ENCODE measurements at places on chromosomes 2 and 18.

DNA sequence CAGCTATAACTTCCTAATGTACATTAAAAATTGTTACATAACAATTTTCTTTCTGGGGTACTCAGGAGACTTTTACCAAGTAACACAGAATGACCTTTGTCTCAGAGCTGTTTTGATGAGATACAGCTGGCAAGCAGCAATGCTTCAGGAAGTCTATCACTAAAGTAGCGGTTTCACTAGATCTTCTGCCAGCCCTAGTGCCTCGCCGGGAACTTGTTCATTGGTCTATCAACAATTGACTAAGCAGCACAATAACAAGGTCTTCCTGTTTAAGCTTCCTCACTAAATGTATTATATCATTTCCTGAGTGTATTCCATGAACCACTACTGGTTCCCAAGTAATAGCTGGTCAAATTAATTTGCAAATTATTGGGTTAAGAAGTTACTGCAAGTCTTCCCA lies 69.2 kb downstream of the TRIP12 start:
- H3K27me3 ChIP-seq, result no peaks in the 10 kb centered on the region
- peak overlapping the region; percentile 23 for H3K27ac ChIP-seq
- H3K4me1 ChIP-seq, result no peaks in the 10 kb centered on the region
- DNase-seq, result no peak

GRCh38 chr2:217803653-217803960 lies 199.2 kb downstream of the TNS1 start:
- no peak for DNase-seq
- peaks cover 53% of the 10 kb centered on the region for H3K36me3 ChIP-seq
- no peak overlapping the region for H3K4me3 ChIP-seq
- H3K27me3 ChIP-seq, result no peaks in the 10 kb centered on the region
- H3K4me1 ChIP-seq, result peaks cover 28% of the 10 kb centered on the region
- H3K27ac ChIP-seq, result no peak overlapping the region

- no peaks in the 10 kb centered on the region for H3K36me3 ChIP-seq
- H3K27me3 ChIP-seq, result no peaks in the 10 kb centered on the region
- H3K27ac ChIP-seq, result no peak overlapping the region
These were observed 474.7 kb downstream of the MBD2 start for GRCh38 chr18:53749766-53750165.

DNA sequence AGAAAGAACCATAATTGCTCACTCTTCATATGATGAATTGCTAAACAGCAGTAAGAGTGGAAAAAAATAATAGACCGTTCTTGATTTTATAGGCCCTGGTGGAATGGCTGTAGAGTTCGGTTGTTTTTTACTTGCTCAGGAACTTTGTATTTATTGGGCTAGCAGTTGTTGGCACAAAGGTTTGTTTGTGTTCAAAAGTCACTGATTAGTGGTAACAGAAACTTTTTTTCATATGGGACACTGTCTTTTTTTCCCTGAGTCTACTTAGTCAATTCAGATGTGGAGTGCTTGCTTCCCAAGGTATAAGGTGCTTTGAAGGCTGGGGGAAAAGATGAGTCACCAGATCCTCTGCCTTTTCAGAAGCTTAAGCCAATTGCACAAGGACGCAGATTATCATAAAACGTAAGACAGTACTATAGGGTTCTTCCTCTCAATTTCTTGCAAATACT lies 25.8 kb downstream of the PHLPP1 start:
- no peak for DNase-seq
- no peaks in the 10 kb centered on the region for H3K36me3 ChIP-seq
- H3K4me3 ChIP-seq, result no peak overlapping the region
- H3K4me1 ChIP-seq, result peaks cover 5% of the 10 kb centered on the region
- no peaks in the 10 kb centered on the region for H3K27me3 ChIP-seq

DNA sequence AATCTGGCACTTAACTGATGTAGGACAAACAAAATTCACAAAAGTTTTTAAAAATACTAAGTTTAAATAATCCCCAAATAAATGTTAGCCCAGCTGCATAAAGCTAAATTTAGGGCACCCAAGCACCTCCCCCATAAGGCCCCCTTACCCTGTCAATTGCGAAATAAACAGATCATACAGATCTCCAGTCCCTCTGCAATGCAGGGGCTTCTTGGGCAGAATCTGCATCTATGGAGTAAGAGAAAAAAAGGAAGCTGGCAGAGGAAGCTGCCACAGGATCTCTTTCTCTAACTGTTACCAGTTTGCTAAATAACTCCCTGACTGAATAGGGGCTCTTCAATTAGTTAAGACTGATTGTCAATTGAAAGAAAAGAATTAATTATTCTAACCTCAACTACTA lies 117.7 kb downstream of the MEMO1 start:
- no peaks in the 10 kb centered on the region for H3K36me3 ChIP-seq
- no peak overlapping the region for H3K4me3 ChIP-seq
- no peaks in the 10 kb centered on the region for H3K27me3 ChIP-seq
- H3K27ac ChIP-seq, result no peak overlapping the region
- DNase-seq, result no peak
- H3K4me1 ChIP-seq, result no peaks in the 10 kb centered on the region

- H3K27me3 ChIP-seq, result no peaks in the 10 kb centered on the region
- H3K4me3 ChIP-seq, result no peak overlapping the region
- no peaks in the 10 kb centered on the region for H3K4me1 ChIP-seq
- no peak for DNase-seq
- no peak overlapping the region for H3K27ac ChIP-seq
- H3K36me3 ChIP-seq, result no peaks in the 10 kb centered on the region
These were observed 424.3 kb downstream of the MBD2 start for GRCh38 chr18:53800171-53800570.
